COR-L47 (cell line): ENCODE measurements at places on chromosomes 16 and 17.

GRCh38 chr16:27739606-27740357 is 189.8 kb downstream of the KATNIP start:
- no peak for DNase-seq

DNA sequence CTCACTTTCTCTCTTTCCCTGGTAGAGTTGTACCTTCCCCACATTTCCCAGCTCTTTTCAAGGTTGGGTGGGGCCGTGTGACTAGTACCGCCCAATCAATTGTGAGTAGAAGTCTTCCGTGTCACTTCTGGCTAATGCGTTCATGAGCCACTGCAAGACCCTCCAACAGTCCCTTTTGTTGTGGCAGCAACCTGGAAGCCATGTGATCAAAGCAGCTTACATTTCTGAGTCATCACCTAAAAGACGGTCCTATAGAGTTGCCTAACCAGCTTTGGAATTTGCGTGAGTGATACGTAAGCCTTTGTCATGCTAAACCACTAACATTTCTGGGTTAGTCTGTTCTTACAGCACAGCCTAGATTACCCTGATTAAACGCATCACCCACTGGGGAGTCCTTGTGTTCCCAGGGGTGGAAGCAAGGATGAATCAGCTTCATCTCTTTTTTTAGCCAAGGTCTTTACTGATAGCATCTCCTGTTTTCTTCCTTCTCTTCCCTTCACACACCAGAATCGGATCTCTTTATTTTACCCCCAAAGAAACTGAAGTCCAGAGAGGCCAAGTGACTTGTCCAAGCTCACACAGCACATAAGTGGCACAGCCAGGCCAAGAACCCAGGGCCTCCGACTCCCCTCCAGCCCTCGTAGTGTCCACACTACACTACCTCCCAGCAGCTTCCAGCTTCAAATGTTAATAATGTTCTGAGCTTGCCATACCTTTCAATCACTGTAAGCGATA is 366.3 kb upstream of the XYLT1 start:
- DNase-seq, result no peak

DNA sequence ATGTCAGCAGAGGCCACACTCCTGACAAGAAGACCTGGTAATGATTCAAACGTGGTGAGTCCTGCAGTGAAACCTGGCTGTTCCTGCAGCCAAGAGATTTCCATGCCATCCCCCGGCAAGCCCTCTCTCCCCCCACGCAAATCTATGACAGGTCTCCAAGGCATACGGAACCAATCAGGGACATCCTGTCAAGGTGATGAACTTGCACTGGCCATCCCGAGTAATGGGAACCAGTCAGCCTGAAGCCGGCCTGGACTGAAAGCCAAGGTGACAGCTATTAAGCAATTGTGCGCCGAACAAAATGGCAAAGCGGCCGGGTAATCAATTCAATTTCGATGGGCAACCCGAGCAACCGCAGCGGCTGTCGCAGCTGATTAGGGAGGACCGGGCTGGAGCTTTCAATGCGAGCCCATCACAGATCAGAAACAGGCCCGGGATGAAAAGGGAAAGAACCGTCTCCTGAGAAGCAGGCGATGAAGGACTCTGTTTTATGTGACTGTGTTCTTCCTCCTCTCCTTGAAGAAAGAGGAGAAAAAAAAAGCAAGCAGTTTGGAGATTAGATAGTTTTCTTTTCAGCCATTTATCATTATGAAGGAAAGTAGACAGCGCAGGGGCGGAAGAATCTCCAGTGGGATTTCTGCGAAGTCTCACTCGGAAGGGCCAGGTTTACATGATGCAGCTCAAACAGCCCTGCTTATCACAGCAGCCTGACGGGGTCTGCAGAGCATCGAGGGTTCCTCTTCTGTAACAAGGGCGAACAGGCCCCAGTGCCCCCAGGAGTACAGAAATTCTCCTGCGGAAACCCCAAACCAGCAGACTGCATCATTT is 35.2 kb downstream of the TBX4 start:
- no peak for DNase-seq

GRCh38 chr17:68379692-68380677 is 77.3 kb downstream of the WIPI1 start:
- no peak for DNase-seq

DNA sequence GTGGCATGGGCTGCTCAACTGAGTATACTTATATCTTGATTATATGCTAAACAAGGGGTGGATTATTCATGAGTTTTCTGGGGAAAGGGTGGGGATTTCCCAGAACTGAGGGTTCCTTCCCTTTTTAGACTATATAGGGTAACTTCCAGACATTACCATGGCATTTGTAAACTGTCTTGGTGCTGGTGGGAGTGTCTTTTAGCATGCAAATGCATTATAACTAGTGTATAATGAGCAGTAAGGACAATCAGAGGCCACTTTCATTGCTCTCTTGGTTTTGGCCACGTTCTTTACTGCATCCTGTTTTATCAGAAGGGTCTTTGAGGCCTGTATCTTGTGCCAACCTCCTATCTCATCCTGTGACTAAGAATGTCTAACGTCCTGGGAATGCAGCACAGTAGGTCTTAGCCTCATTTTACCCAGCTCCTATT is 12.0 kb downstream of the PRR11 start:
- DNase-seq, result no peak
